ENCODE measurements at places on chromosomes 5 and 9.
A peak's percentile ranks its signal among the peaks of the same experiment; 100 is the strongest.

DNA sequence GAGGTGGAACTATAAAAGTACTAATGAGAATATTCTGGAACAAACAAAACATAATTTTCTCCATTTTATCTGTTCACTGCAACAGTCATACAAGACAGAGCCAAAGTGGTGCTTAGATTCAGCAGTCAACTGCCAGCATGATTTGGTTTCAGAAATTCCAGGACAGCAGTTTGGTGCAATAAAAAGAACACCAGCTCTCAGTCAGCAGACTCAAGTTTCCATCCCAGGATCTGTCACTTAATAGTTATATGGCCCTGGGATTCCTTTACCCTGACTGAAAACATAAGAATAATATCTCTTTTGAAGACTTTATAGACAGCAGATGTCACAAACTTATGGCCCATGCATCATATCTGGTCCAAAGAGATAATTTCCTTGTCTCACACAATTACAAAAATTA, 92.8 kb upstream of the RASEF start:
- no peak for DNase-seq

DNA sequence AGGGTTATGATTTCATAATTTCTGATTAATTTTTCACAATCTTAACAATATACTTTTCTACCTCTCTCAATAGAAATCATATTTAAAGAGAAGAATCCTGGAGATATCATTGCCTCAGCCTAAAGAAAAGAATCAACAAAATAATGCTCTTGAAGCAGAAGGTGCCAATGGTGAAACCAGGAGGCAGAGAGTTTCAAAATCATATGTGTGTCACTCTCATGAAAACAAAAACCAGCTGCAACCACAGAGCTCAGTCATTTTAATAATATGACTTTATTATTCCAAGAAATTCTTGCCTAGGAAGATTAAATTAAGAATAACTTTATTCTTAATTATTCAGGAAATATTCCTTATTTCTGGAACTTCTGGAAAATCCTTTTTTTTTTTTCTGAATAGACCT, 266.8 kb upstream of the ACTBL2 start:
- no peak for DNase-seq

GRCh38 chr5:9859808-9860207, 229.7 kb upstream of the TAS2R1 start:
- no peak for DNase-seq

DNA sequence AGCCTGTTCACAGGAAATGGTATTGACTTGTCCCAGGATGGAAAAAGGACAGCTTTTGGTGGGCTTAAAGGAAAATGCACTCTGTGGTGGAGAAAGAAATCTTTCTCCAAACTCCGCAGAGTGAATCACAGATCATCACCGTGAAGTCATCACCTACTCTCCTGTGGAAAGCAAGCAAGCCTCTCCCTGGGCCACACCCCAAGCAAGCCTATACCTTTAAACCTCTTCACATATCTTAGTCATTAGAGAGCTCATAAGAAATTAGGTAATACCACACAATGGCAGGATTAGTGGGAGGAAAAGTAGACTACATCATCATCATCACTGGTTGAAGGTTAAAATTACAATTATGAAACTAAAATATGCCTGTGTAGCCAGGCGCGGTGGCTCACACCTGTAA, 23.2 kb downstream of the TLE1 start:
- no peak for DNase-seq

GRCh38 chr9:131874916-131875670, 135.2 kb upstream of the RAPGEF1 start:
- no peak for DNase-seq

GRCh38 chr5:56658972-56659371, 156.4 kb upstream of the MAP3K1 start:
- DNase-seq: no peak

DNA sequence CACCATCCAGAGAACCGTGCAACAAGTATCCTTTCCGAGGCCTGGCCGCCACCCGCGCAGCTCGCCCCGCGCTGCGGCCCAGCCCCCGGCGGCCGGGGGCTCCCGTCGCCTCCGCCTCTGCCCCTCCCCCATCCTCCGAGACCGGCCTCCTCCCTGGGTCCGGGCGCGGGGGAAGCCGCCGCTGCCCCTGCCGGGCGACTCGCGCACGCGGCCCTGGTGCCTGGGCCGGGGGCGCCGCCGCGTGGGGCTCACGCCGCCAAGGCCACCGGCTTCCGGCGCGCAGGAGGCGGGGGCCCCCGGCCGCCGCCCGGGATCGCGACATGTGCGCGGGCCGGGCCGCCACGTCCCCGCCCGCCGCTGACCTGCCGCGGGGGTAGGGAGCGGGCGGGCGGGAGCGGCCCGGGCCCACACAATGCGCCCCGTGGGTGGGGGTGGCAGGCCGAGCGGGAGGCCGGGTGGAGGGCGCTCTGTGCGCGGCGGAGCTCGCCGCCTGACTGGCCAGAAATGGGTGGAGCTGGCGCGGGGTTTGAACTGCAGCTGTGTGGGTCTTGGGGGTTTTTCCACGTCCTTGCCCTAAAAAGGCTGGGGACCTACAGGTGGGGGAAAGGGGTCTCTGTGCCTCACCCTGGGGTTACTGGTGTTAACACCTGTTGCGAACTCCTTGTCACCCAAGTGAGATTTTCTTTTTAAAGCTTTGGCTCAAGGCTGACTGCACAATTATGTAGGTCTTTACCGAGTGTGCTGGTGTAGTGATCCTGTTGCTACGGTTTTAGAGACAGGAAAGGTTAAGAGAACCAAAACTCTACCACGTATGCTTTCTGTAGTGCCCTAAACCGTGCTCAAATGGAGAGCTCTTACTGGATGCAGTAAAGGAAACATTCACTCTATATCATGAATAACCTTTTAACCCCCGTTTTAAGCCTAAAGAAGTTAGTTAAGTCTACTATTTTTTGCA, 32.3 kb downstream of the TNPO1 start:
- peak; percentile 4 for DNase-seq

DNA sequence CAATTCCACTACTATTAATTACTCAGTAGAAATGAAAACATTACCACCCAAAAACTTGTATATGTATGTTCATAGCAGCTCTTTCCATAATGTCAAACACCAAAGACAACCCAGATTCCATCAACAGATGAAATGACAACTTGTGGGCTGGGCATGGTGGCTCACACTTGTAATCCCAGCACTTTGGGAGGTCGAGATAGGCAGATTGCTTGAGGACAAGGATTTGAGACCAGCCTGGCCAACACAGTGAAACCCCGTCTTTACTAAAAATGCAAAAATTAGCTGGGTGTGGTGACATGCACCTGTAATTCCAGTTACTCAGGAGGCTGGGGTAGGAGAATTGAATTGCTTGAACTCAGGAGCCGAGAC, 11.5 kb downstream of the UIMC1 start:
- no peak for DNase-seq

GRCh38 chr5:141476132-141476911, 556 bp downstream of the PCDHGC3 start:
- no peak for DNase-seq

- peak; percentile 76 for DNase-seq
These were observed 66.0 kb downstream of the PLAC8L1 start for GRCh38 chr5:146039420-146039819.

DNA sequence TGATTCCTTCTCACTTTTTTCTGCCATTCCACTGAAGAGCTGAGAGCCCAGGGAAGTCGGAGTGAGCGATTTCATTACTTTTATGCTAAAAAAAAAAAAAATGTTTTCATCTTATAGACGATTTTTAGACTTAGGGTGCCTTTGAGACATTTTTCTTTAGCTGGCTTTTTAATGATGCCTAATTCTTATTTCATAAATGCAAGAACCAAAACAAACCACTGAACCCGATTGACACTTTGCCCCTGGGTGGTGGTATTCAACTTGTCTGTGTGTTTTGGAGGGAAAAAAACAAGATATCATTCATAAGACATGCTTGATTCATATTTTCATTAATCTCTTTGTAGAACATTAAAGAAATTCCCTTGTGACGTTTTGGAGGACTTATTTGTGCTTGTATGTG, 2.4 kb downstream of the TLE4 start:
- no peak for DNase-seq

DNA sequence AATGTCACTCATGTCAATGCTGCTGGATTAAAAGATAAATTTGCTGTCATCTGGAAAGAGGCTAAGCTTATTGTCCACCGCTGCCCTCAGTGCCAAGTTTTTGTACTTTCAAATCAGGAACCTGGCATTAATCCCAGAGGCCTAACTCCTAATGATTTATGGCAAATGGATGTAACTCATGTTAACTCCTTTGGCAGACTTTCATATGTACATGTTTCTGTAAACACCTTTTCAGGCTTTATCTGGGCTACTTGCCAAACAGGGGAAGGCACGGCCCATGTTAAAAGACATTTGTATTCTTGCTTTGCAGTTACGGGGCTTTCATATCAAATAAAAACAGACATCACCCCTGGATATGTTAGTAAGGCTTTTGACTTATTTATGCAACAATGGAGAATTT, 608.0 kb upstream of the ACO1 start:
- DNase-seq: no peak

GRCh38 chr5:31378838-31379237, 153.1 kb downstream of the DROSHA start:
- DNase-seq: no peak

DNA sequence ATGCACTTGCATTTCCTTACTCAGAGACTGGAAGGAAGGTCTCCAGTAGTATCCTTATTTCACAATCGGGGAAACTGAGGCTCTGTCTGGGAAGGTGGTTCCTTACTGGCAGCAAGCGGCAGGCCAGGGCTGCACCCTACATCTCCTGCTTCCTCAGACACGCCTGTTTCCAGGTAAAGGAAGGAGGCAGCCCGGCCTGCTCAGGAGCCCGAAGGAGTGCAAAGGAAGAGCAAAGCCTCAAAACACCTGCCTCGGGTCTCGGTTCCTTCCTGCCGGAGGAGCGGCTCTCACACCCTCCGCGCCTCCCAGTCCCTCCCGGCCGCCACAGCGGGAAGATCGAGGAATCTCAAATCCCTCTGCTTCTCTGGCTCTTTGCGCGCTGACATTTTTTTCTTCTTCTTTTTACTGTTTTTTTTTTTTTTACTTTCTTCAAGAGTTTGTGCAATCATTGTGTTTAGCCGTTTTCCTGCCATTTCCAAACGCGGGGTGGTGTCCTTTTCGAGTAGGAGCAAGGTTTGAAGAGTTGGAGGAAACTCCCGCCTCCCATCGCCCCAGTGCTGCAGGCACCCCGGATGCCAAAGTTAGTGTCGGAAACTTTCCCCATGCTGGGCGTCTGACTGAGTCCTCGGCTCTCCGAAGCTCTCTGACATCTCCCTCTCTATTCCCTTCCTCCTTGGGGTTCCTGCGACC, 1.0 kb downstream of the GGTA1 start:
- DNase-seq: no peak

DNA sequence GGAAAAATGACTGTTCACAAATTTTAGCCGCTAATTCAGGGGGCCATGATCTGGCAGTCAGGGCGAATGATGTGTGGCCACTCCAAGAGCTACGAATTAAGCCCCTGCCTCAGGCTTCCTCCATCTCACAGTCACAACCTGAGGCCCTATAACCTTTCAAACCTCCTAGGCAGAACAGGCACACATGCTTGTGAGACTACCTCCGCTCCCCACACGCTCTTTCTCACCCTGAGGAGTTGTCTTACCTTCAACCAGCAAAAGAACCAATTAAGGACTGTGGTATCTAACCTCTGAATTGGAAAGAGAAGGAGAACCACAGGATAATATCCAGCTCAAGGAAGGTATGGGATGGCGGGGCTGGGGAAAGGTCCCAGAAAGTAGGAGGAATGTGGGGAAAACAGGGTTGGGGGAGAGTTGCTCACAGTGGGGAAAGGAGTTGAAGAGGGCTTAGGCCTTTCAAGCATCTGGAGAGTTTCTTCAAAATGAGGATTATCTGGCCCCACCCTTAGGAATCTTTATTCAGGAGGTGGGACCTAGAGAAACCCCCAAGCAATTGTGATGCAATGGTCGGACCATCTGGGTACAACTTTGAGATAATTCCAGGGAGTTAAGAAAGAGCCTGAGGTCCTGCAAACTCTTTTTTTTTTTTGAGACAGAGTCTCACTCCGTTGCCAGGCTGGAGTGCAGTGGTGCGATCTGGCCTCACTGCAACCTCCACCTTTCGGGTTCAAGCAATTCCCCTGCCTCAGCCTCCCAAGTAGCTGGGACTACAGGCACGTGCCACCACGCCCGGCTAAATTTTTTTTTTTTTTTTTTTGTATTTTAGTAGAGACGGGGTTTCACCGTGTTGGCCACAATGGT, 5.5 kb downstream of the PCDH1 start:
- DNase-seq: no peak

DNA sequence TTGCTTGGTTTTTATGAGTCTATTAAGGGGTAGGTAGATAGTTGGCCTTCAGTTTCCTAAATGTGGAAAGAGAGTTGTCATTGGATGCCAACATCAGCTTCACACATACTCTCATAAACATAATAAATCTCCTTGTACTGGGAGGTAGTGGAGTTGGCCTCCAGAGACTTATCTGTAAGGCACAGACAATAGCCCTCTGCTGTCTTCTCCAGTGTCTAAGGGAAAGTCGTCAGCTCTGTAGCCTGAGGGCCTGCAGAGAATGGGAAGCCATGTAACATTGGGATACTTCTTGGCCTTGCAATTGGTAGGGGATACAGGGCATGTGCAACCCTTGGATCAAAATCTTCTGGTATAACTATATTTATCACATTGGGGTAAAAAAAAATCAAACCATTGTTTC, 331.9 kb upstream of the KLF9 start:
- DNase-seq: no peak

GRCh38 chr5:149863830-149864229, 80.8 kb downstream of the PDE6A start:
- no peak for DNase-seq

DNA sequence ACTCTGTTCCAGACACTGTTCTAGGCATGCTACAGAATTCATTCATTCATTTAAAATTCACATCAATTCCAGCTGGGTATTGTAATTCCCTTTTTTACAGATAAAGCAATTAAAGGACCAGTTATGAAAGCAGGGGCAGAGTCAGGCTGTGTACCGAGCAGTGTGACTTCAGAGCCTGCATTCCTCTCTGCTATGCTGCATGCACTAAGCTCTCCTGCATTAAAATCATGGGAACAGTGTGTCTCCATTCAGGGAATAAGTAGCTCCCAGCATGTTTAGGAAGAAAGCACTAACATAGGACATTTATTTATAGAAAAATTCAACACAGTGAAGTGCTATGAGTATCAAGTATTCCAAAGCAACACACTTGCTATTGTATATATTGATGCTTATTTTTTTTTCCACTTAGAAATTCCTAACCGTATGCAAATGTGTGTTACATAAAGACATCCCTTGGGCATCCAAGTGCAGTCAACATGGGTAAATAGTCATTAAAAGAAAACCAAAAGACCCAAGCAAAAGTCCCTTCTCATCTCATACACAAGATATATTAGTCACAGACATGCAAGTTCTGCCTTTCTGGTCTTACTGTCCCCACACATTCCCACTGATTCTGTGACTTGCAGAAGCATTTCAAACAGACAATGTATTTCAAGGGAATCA, 173.7 kb downstream of the GABRB2 start:
- no peak for DNase-seq

DNA sequence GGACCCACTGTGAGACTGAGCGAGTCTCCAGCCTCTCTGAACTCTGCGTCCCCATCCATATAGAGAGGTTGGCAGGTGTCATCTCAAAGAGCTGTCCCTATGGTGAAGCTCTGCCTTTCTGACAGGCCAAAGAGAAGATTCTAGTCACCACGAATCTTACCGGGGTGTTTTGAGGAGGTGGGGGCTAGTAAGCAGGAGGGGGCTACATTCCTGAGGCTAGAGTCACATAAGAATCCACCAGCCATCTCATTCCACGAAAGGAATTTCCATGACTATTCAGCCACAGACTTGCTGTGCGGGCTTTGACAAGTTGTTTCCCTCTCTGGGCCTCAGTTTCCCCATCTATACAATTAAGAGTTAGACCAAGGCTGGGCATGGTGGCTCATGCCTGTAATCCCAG, 16.3 kb downstream of the PDGFRB start:
- DNase-seq: no peak

- DNase-seq: no peak
These were observed 119.2 kb downstream of the ZNF622 start for GRCh38 chr5:16346380-16346779.
